ENCODE measurements at places on chromosomes 13 and 19.

- no peak for DNase-seq
These were observed 85.6 kb downstream of the SLC25A15 start for GRCh38 chr13:40875044-40875443.

- no peak for DNase-seq
These were observed 437.9 kb downstream of the KLF5 start for GRCh38 chr13:73496711-73497110.

- DNase-seq: no peak
These were observed 54.8 kb downstream of the DLEU7 start for GRCh38 chr13:50788551-50789210.

DNA sequence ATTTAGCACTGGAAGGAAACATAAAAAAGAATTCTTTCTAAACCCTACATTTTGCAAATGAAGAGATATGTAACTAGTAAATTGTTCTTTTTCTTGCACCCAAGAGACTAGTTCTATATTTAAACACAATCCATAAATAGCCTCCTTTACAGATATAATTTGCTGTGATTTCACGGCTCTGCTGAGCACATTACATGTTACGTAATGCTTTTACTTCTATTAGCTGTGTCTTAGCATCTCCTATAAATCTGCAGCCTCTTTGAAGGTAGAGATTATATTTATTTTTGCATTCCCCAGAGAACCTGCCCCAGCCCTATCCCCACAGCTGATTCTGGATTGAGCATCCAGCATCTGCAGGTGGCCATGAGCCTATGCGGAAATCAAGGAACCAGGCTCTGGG, 32.2 kb downstream of the LACC1 start:
- no peak for DNase-seq

DNA sequence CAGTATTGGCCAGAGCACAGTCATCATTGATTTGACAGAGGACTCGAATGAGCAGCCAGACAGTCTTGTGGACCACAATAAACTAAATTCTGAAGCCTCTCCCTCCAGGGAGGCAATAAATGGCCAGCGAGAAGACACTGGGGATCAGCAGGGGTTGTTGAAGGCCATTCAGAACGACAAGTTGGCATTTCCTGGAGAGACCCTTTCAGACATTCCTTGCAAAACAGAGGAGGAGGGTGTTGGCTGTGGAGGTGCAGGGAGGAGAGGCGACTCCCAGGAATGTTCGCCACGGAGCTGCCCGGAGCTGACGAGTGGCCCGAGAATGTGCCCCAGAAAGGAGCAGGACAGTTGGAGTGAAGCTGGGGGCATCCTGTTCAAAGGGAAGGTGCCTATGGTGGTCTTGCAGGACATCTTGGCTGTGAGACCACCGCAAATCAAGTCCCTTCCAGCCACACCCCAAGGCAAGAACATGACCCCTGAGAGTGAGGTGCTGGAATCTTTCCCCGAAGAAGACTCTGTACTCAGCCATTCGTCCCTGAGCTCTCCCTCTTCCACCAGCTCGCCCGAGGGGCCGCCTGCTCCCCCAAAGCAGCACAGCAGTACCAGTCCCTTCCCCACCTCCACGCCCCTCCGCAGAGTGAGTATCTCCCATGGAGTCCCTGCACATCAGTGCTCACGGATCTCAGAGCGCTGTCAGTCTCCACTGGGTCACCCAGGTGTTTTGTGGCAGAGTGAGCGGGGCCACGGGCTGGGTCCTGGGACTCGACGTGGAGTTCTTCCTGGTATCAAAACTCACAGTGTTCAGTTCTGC, 6.9 kb downstream of the CHAF1A start:
- DNase-seq: no peak

- no peak for DNase-seq
These were observed 286.1 kb downstream of the KCTD12 start for GRCh38 chr13:76600081-76600480.
